Activated naive CD4-positive, alpha-beta T cell (primary cell): ENCODE measurements at places on chromosomes 11 and 22.

DNA sequence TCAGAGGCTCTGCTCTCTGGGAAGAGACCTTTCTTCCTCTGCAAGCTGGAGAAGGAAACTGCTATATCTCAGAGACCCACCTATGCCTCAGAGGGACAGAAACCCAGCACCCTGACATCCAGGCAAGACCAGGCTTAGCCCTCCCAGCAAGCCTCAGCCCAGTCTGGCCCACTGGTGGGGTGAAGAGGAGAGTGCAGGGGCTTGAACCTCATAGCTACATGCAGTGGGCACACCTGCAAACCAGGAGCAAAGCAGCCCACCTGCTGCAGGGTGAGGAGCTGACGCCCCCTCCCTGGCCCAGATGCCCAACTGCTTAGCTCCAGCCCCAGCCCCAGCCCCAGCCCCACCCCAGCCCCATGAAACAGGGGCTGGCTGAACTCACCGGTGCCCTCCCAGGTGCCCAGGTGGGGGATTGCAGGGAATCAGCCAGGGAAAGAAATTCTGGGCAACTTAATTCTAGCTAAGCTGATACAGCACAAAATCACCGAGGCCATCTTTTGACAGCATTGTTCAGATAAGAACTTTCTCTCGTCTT is 246.8 kb downstream of the BUD13 start:
- no peak for DNase-seq

DNA sequence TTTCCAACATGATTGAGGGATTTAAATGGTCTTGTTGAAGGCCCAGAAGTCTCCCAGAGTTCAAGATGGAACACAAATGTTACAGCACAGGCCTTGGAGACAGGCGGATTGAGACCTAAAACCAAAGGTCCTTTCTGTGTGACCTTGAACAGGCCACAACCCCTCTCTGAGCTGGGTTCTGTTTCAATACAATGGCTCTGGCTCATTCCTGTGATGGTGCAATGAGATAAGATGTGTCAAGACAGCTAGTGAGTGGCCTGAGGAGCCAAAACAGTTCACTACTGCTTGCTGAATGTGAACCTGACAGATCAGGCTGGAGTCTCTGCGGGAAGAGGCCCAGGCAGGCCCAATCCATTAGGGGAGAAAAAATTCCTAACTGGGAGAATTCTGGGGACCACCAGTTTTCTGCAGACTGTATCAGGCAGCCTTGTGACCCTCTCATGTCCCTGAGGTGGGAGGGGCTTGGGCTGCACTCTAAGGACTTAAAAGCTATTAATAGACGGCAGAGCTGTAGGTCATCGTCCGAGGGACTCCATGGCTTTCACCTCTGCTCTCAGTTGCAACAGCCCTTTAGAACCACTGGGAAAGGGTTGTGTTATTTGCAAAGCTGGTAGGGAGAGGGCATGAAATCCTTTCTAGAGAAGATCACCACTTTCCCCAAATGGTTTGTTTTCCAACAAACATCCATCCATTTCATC is 126.1 kb upstream of the TEAD1 start:
- DNase-seq: no peak

DNA sequence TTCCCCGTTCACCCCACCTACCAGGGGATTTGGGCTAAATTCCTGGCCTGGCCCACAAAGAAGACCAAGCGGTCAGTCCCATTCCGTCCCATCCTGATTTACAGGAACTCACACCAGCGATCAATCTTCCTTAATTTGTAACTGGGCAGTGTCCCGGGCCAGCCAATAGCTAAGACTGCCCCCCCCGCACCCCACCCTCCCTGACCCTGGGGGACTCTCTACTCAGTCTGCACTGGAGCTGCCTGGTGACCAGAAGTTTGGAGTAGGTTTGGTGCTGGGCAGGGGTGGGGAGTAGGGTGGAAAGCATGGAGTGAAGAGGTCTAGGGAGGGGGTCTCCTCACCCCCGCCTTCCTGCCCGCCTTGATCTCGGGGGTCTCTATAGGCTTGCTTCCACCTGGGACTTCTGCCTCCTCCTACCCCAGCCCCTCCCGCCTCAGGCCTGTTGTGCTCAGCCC is at the start of gene SERPING1:
Gene SERPING1, plus strand, starts transcription at position 225 of the 455 bp plus-strand sequence. CDS start 586 bp downstream, outside the sequence.
- DNase-seq: no peak

DNA sequence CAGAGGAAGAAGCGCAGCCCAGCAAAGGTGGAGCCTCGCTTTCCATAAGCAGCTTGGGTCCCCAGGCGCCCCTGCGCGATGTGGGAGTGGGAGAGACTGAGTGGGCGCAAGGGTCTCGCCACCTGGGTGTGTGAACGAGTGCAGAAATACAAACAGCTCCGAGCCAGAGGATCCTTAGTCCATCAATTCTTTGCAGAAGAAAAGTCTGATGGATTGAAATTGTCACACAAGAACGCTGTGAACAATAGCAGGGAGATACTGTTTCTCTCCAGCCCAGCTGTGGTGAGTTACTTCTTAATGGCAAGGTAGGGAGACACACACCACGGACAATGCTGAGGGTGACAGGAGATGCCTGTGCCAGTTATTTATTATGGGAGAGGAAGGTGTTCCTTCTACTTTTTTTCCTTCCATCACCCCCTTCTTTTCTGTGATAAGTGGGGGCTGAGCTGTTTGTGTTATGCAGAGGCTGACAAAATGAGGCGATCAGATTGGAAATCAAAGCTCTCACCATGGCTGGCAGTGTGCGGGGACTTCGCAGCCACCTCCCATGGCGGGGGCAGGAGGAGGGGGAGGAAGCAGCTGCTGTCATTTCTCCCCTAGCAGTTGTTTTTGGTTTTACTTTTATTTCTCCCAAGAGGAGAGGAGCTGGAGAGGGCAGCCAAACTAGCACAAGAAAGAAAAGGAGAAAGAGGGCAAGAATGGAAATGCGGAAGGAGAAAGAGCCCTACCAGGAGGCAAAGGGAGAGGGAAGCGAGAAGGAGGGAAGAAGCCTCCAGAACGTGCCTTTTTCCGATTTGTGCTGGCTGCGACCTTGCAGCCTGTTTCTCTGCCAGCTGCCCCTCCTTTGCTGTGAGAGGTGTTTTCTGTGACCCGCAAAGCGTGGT is 755.8 kb downstream of the NTM start:
- DNase-seq: no peak

DNA sequence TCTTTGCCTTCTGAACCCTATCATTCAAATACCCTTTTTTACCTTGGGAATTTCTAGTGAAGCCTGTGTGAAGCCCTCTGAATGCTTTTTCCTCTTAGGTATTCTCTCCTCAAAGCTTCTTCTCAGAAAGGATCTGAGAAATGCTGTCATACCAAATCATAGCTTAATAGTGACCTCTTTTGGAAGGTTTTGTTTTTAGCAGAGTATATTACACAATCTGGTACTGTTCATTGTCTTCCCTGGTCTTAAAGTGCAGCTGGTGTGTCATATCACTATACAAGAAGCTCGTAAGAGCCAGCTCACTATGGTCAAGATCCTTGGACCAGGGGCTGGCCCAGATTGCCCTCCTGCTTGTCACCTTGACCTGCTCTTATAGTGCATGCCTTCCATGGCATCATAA is 204.4 kb upstream of the ANO5 start:
- DNase-seq: no peak

DNA sequence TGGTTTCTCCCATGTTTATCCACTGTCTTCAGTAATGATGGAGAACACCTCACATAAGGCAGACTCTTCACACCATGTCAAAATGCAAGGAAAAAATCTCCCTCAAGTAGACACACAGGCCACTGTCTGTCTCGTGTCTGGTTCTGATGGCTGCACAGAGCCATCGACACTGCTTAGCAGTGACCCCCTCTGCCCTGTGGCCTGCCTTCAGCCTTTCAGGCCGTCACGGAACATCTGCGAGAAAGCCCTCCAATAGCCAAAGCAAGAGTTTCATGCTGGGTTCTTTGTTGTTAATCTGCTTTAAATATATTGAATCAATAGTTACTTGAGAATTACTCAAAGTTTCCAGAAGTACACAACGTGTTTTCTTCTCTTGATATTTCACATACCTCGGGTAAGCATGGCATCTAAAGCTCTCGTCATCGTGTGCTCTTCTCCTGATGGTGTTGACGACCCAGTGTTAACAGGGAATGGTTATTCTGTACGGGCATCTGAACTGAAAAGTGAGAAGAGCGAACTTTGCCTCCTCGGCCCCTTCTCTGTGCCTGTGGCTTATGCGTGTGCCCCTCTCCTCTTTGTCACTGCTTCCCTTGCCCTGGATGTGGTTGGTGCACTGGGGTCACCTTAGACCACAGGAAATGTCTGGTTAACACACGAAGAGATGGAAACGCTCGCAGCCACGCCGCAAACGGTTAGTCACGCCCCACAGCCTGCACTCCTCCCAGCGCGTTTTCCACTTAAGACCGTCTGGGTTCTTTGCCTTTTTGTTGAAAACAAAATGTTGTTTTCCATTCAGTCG is 33.4 kb upstream of the CTTN start:
- peak; percentile 6 for DNase-seq

DNA sequence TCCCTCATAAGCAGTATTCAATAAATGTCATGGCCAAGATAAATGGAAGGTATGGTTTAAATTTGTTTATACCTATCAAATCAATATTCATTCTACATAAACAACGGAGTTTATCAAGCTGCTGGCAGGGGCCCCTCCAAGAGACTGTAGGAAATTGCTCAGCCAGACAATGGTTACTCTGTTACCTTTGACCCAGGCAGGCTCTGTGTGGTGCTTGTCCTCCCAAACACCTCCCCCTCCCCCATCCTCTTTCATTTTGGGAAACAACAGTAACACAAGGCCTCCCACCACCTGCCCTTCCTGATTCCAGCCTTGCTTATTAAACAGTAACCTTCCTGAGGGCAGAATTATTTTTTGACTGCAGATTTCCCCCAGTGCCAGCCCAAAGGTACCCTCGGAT is 10.5 kb upstream of the ZBTB16 start:
- no peak for DNase-seq

- DNase-seq: no peak
Measured at GRCh38 chr11:34519595-34520235, 6.1 kb upstream of the ELF5 start.

DNA sequence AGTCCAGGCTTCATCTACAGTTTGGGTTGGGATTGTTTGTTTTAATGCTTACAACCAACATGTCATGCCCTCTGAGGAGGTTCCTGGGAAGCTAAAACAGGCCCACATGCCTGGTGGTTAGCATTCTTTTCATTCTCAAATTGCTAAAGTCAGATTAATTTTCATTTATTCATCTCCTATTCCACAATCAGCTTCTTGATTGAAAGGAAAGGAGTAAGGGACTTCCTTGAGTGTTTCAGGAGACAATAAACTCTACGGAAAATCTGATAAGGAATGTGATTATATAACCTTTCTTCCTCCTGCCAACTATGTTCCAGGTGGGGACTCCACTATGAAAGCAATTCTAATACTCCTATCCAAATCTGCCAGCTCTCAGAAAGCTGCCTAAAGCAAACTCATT is 30.8 kb downstream of the MRTFA start:
- no peak for DNase-seq
